NCI-H82 (cell line): ENCODE measurements at places on chromosomes 12 and 14.

GRCh38 chr12:111274777-111275176, 94.1 kb downstream of the PHETA1 start:
- DNase-seq, result peak; percentile 19

DNA sequence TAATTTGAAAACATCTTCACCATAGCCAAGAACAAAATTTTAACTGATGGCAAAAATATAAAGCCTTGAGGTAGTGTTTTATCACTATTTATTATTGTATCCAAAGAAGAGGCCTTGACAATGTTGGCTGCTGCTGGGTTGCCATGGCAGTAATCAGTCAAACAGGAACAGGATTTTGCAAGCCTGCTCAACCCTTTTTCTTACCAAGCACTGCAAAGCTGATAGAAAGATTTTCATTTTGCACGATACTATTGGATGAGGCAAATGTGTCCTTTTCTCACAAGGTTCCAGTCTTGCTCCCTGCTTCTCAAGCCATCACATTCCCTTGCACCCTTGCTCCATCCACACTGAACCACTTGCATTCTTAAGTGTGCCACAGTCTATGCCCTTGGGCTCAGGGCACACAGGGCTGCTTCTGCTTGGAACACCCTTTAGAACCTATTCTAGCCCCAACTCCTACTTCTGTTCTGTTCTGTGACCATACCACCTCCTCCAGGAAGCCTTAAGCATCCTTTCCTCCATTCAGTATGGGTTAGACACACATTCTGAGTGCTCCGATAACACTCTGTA, 76.5 kb upstream of the AMIGO2 start:
- no peak for DNase-seq

DNA sequence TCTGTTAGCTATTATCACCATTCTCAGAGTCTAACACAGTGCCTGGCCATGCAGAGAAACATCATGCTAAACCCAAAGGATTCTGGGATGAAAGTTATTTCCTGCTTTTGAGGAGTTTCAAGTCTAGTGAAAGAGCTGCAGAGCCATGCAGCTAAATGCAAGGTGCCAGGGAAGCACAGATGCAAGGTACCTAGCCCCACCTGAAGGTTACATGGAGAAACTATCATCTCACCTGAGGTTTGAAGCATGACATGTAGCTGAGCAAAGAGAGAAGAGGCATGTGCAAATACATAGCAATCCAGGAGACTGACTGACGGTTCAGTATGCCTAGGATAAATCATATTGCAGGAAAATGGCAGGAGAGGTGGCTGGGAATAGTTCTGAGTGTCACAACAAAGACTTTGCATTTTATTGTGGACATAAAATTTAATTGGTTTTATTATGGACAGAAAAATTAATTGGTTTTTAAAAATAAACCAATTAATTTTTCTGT, 170.4 kb downstream of the PRKD1 start:
- no peak for DNase-seq

- no peak for DNase-seq
Measured at GRCh38 chr12:92529944-92530343, 172.8 kb upstream of the PLEKHG7 start.

- DNase-seq, result no peak
Measured at GRCh38 chr14:99029916-99030305, 242.1 kb downstream of the BCL11B start.

DNA sequence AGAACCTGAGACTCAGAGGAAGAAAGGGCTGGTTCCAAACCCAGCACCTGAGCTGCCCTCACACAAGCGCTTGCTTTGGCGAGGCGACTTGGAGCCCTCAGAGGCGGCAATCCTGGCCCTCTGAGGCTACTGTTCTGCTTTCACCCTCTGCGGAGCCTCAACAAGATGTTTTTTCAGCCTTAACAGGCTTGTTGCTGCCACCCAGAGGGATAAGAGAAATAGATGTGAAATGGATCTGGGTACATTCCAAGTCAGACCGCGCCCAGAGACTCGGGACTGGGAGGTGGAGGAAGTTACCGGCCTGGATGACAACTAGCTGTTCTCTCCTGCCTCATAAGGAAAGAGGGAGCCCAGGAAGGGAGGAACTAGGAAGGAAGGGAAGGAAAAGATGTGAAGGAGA, 89.6 kb downstream of the TTC7B start:
- DNase-seq, result no peak

DNA sequence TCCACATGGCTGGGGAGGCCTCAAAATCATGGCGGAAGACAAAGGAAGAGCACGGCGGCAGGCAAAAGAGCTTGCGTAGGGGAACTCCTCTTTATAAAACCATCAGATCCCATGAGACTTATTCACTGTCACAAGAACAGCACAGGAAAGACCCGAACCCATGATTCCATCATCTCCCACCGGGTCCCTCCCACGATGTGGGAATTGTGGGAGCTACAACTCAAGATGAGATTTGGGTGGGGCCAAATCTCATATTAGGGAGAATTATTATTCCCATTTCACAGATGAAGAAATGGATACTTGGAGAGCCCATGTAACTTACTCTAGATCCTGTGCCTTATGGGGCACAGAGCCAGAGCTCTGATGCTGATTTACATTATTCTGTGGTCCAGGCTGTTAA, 322.6 kb downstream of the PCNX1 start:
- no peak for DNase-seq

DNA sequence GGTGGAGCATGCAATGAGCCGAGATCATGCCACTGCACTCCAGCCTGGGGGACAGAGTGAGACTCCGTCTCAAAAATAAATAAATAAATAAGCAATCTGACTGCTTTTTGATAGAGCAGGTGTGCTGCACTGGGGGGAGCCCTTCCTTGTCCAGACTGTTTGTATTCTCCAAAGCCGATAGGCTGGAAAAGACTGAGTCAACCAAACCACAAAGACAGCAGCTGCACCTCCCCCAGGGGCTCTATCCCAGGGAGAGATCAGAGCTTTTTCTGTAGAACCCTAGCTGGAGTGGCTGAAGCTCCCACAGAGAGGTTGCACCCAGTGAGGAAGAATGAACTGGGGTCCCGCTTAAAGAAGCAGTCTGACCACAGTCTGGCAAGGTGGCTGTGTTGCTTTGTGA, 45.8 kb upstream of the LALBA start:
- no peak for DNase-seq
